A549 (cell line): ENCODE measurements at places on chromosomes 2 and 18.

DNA sequence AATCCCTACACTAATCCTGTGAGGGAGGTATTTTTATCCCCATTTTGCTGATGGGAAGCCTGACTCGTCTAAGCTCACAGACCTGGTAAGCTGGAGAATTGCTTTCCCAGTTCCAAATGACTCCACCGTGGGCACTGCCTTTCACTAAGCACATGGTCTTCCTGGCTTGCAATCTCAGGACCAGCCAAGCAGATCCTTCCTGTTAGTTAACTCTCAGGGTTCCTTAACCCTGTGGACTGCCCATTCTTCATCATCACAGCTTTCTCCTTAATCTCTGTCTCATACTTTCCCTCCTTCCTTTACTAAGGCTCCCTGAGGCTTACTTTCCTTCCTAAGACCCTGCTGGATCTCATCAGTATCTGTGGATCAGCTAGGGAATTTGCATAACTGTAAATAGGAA is 122.2 kb upstream of the ZEB2 start:
- DNase-seq = no peak

DNA sequence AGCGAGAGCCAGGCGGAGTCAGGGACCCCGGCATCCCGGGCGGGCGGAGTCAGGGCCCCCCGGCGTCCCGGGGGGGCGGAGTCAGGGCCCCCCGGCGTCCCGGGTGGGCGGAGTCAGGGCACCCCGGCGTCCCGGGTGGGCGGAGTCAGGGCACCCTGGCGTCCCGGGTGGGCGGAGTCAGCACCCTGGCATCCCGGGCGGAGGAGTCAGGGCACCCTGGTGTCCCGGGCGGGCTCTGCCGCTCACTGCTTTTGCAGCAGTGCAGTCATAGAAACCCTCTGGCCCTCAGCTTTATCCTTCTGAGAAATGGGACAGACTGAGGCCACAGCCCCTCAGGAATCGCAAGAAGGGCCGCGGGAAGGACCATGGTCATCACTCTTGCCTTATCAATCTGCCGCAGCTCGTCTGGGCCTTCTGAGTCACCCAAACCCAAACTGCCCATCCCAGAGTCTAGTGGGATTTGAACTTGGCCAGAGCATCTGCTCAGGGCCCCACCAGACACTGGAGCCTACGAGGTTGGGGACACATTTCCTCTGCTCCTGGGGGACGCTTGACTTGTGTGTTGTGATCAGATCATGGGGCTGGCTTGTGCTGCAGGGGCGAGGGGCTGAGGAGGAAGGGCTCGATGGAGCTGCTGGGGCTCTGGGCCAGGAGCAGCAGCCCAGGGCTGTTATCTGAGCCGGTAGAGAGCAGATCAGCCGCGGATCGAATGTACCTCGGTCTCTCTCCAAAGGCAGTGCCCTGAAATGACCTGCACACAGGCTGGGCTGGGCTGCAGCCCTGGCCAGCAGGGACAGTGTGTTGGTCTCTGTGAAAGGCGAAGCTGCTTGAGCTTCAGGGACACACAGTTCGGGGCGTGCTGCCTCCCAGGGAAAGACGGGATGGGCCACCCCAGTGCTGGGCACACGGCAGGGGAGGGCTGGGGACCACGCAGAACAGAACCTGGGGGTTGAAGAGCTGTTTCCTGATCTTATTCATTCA is 290.1 kb upstream of the HDAC4 start:
- DNase-seq = no peak

GRCh38 chr2:122078451-122078850 is 323.0 kb downstream of the TSN start:
- no peak for DNase-seq

- DNase-seq = peak; percentile 12
These were observed at the start of gene ZNF804A for GRCh38 chr2:184598316-184599053. Gene ZNF804A, plus strand, starts transcription at chr2:184598529. Its CDS starts 431 bp downstream, at chr2:184598960.

- DNase-seq = no peak
These were observed 288.5 kb downstream of the PDE11A start for GRCh38 chr2:177783835-177784744.
